PC-9 (cell line): ENCODE measurements at places on chromosomes 6 and 20. TPM values are rescaled to one million over a fixed set of nuclear protein-coding genes. Genes with fewer than 3 reads are reported as not detected.

DNA sequence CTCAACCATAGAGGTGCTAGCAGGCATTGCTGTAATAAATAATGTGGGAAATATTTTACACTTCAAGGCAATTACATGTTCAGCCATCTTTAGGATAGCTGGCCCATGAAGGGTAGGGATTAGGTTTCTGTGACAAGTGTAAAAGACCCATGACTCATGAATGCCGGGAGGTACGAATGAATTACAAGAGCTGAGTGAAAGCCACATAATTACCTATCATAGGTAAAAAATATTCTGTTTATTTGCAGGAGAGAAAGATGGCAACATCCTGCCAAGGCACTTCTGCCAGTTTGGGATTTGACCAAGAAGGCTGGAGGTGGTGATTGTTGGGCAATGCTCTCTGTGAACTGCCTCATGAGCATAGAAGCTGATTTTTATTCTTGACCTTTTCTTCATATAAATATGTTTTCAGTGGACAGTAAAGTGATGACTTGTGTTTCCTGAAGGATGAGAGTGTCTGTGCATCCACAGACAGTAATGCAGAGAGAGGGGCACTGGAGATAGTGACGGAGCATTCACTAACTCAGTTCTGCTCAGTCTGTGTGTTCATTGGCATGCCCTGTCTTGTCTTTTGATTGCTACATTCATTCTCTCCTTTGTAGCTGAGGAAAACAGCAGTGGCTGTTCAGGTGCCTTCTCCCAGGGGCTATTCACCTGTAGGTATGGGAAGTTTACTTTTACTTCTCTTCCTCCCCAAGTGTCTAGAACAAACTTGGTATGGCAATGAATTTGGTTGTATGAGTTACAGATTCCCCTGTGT is 481.1 kb downstream of the TFAP2B start:
- H3K36me3 ChIP-seq: no peaks in the 10 kb centered on the region
- H3K27ac ChIP-seq: no peak overlapping the region
- no peaks in the 10 kb centered on the region for H3K27me3 ChIP-seq
- no peak for DNase-seq
- H3K4me3 ChIP-seq: no peak overlapping the region

CLPSL1 gene
- not detected in 2 replicates for total RNA-seq

GRCh38 chr6:35170891-35171290 is 29.8 kb upstream of the TCP11 start:
- H3K4me1 ChIP-seq: peaks cover 37% of the 10 kb centered on the region
- no peak overlapping the region for H3K27ac ChIP-seq
- no peak for DNase-seq
- no peak overlapping the region for H3K4me3 ChIP-seq
- no peaks in the 10 kb centered on the region for H3K27me3 ChIP-seq
- H3K36me3 ChIP-seq: no peaks in the 10 kb centered on the region

KIFC1 gene
- total RNA-seq: 82.9 and 91.4 TPM in 2 replicates

GRCh38 chr6:74657931-74658330 is 547.9 kb downstream of the COL12A1 start:
- no peak overlapping the region for H3K27ac ChIP-seq
- H3K36me3 ChIP-seq: no peaks in the 10 kb centered on the region
- H3K4me1 ChIP-seq: no peaks in the 10 kb centered on the region
- H3K4me3 ChIP-seq: no peak overlapping the region

GRCh38 chr20:48455651-48456365 is 372.0 kb downstream of the PREX1 start:
- H3K27ac ChIP-seq: no peak overlapping the region
- H3K27me3 ChIP-seq: 0 out of 2 replicates have a peak, but pooled peaks cover 30% of the 10 kb centered on the region
- no peaks in the 10 kb centered on the region for H3K36me3 ChIP-seq
- DNase-seq: no peak

- peak overlapping the region; percentile 98 for H3K27ac ChIP-seq
- no peaks in the 10 kb centered on the region for H3K36me3 ChIP-seq
- no peaks in the 10 kb centered on the region for H3K27me3 ChIP-seq
- no peak overlapping the region; the same call in 1 of the 2 replicates for H3K4me3 ChIP-seq
- DNase-seq: peak; percentile 99
Observed at GRCh38 chr6:47047479-47048407, 5.6 kb upstream of the ADGRF1 start.

MUCL3 gene
- not detected in 2 replicates for total RNA-seq

DNA sequence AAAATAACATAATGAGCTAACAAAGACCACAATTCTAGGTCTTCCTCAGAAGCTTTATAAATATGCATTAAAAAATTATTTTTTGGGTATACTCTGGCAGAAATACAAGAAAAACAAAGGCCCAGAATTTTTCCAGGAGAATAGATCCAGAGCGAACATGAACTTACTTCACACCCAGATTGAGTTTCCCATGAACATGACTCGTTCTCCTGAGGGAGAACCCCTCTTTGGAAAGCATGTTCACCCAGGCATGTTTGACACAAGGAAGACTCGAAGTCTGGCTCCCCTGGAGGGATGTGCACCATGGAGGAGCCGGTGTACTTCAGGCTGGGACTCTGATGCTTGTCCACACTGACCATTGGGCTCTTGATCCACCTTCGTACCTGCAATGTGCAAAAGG is 56.1 kb downstream of the SGK1 start:
- H3K4me3 ChIP-seq: no peak overlapping the region
- no peaks in the 10 kb centered on the region for H3K36me3 ChIP-seq
- no peaks in the 10 kb centered on the region for H3K27me3 ChIP-seq
- no peaks in the 10 kb centered on the region for H3K4me1 ChIP-seq

DNA sequence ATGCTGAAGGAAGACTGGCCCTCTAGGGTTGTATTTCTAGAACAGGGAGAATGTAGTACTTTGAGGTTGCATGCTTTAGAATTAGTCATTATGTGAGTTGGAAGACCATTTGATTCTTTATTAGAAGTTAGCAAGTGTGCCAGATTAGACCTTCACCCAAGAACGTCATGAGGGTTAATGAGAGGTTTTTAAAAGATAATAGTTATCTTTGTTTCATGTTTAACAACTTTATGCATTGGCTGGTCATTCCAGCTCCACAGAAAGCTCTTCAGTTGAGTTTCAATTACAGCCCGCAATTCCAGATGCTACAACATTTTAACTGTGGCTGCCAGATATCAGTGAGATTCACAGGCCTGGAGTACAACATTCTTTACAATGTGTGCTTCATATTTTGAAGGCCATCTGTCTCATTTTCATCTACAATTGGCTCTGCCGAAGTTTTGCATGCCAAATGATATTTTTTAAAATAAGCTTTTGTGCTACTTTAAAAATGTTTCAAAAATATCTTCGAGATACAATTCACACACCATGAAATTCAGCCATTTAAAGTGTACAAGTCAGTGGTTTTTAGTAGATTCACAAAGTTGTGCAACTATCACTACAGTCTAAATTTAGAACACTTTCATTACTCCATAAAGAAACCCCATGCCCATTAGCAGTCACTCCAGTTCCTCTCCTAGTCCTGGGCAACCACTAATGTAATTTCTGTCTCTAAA is 61.1 kb upstream of the FBXO30 start:
- no peak overlapping the region for H3K4me3 ChIP-seq
- no peak overlapping the region for H3K27ac ChIP-seq

DNA sequence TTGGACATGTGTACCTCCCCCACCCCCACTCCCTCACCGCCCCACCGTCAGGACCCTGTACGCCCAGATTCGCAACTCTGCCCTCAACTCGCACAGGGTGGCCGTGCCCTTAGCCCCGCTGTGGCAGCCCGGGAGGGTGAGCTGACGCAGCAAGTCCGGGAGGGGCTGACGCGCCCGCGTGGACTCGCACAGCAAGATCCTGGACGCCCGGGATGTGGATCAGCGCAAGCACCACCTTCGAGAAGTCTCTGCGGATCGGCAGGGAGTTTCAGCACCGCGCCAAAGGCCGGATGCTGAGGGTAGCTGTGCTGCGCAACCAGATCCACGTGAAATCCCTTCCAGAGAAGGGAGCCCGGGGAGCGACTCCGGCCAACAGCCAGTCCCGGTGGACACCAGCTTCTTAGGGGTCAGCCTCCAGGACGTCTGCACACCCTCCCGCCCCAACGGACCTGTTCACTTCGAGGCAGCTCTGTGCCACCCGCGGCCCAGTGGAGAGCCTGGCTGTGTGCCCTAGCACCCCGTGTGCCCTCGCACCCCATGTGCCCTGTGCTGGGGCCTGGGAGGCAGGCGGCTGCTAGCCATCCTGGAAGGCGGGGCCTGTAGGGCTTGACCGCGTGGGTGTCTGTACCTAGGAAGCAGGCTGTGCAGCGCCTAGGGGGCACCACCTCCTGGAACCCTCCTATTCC is 6.7 kb upstream of the GJA10 start:
- no peak for DNase-seq
- H3K4me1 ChIP-seq: 0 out of 2 replicates have a peak, but pooled peaks cover 3% of the 10 kb centered on the region
- H3K36me3 ChIP-seq: no peaks in the 10 kb centered on the region
- H3K27ac ChIP-seq: no peak overlapping the region

- no peak overlapping the region for H3K4me3 ChIP-seq
- H3K27ac ChIP-seq: no peak overlapping the region
- no peaks in the 10 kb centered on the region for H3K36me3 ChIP-seq
Observed at GRCh38 chr6:166203003-166203640, 35.5 kb upstream of the TBXT start.

- H3K27ac ChIP-seq: no peak overlapping the region
- no peaks in the 10 kb centered on the region for H3K4me1 ChIP-seq
- DNase-seq: no peak
- no peaks in the 10 kb centered on the region for H3K36me3 ChIP-seq
Observed at GRCh38 chr20:38673725-38674091, 50.6 kb upstream of the SLC32A1 start.

TRIM10 gene
- not detected in 2 replicates for total RNA-seq

C6orf58 gene
- total RNA-seq: not detected in 2 replicates

DNA sequence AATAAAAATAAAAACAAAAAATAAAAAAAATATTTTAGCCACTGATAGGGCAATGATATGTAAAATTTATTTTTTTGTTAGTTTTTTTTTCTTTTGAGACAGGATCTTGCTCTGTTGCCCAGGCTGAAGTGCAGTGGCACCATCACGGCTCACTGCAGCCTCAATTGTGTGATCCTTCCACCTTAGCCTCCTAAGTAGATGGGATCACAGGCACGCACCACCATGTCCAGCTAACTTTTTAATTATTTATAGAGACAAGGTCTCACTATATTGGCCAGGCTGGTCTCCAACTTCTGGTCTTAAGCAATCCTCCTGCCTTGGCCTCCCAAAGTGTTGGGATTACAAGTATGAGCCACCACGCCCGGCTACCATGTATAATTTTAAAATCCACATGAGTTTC is 59.4 kb downstream of the RIOK1 start:
- no peaks in the 10 kb centered on the region for H3K27me3 ChIP-seq
- no peak overlapping the region for H3K4me3 ChIP-seq
- H3K4me1 ChIP-seq: no peaks in the 10 kb centered on the region
- no peak overlapping the region for H3K27ac ChIP-seq
- no peak for DNase-seq

CDSN gene
- total RNA-seq: 1.0 and 1.9 TPM in 2 replicates

LHFPL5 gene
- total RNA-seq: 1.2 and 1.7 TPM in 2 replicates

HAO1 gene
- not detected in 2 replicates for total RNA-seq
